ENCODE measurements at places on chromosomes 16 and 17.

GRCh38 chr17:7241783-7242716 lies at the start of gene GABARAP:
TSS of gene GABARAP (minus strand) at chr17:7242449. CDS start at chr17:7242330, 119 bp downstream.
- peak; percentile 88 for DNase-seq

- no peak for DNase-seq
Observed at GRCh38 chr17:55286681-55287589, 22.2 kb downstream of the HLF start.

GRCh38 chr16:1583180-1583579 lies 28.7 kb downstream of the IFT140 start:
- DNase-seq = no peak

DNA sequence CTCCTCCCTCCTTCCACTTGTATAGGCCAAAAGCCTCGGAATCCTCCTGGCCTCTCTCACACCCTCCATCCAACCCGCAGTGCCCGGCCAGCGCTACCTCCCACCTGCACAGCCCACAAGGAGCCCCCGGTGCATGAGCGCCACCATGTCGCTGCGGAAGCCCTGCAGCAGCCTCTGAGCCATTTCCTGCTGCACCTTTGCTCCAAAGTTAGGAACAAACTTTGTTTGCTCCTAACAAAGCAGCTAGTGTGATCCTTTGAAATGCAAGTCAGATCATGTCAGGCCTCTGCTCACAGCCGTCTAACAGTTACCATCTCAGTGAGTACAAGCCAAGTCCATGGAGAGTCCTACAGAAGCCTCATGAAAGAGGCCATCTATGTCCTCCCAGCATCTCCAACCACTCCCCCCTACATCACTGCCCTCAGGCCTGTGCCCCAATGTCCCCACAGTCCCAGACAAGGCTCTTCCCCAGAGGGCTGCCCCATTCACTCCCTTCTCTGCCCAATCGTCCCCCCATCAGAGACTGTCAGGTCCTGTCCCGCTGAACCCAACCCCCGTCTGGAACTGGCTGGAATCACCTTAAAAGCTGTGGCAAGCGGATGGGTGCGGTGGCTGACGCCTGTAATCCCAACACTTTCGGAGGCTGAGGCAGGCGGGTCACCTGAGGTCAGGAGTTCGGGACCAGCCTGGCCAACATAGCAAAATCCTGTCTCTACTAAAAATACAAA lies 7.5 kb downstream of the DCAKD start:
- DNase-seq = no peak

GRCh38 chr17:48348352-48348751 lies 81.7 kb downstream of the SKAP1 start:
- no peak for DNase-seq

Data from activated T-helper 1 cell treated with anti-CD3 and anti-CD28 coated beads, Interleukin-2, amount 50 U/mL, for 16 hours (primary cell).